ENCODE measurements at places on chromosomes 1 and 21. TPM values are rescaled to one million over a fixed set of nuclear protein-coding genes. Genes with fewer than 3 reads are reported as not detected.
A peak's percentile ranks its signal among the peaks of the same experiment; 100 is the strongest.

The MYBPH gene
- total RNA-seq = not detected

DNA sequence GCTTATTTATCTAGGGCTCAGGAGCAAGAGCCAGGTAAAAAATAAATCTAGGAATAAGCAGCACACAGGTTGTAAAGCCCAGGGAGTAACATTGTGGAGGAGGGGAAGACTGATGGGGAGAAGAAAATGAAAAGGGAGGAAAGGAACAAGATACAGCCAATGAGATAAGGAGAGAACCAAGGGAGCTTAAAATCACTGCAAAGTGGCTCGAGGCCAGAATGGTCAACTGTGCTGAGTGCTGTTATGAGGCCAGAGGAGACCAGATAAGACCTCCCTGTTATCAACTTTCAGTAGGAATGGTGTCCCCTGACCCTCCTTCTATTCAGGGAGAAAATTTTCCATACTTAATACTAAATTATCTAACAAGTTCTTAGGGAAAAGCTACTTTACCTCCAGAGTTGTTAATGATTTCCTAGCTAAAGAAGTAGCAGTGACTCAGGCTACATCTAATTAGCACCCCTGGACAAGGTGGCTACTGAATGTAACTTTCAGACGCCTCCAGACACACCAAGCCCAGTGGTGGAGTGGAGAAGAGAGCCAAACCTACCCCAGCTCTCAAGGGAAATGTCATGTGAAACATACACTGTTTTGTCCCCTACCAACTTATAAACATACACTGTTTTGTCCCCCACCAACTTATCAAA, 25.5 kb downstream of the ENAH start:
- H3K4me3 ChIP-seq = no peak overlapping the region
- H3K4me1 ChIP-seq = no peaks in the 10 kb centered on the region
- H3K27ac ChIP-seq = no peak overlapping the region
- no peak for DNase-seq
- H3K36me3 ChIP-seq = no peaks in the 10 kb centered on the region

DNA sequence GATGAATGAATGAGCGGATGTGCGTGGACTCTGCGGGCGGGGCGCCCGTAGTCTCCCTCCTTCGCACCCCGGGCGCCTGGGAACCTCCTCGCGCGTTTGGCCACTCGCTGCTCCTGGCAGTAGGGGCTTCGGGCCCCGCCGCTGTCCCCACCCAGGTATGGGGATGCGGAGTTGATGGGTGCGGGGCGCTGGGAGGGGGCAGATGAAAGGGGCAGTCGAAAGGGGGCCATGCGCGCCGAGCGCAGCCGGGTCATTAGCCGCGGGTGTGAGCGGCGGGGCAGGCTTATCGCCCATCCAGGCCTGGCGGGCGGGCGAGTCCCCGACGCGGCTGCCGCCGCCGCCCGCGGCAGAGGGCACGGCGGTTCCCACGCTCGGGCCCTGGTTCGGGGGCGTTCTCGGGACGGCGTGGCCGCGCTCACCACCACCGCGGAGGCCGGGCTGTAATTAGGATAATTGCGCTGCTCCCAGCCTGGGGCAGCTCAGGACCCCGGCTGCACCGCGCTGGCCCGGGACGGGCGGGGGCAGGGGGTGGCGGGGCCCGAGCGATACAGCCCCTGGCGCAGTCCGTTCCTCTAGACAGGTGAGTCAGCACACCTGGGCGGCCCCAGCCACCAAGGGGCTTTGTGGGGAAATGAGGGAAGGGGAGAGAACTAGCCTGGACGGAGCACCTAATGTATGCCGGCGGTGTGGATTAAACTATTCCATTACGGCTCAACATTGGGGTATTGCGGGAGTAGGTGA, 22.1 kb upstream of the CITED4 start:
- DNase-seq = no peak
- H3K4me1 ChIP-seq = peaks cover 17% of the 10 kb centered on the region
- H3K27me3 ChIP-seq = peaks cover 56% of the 10 kb centered on the region
- H3K36me3 ChIP-seq = peaks cover 2% of the 10 kb centered on the region

GRCh38 chr21:36048357-36048756, 12.0 kb downstream of the SETD4 start:
- no peak for DNase-seq
- H3K27ac ChIP-seq = no peak overlapping the region
- no peaks in the 10 kb centered on the region for H3K27me3 ChIP-seq
- peaks cover 11% of the 10 kb centered on the region for H3K4me1 ChIP-seq
- peaks cover 54% of the 10 kb centered on the region for H3K36me3 ChIP-seq
- no peak overlapping the region for H3K4me3 ChIP-seq

GRCh38 chr1:156513185-156513584, 12.6 kb upstream of the MEF2D start:
- no peaks in the 10 kb centered on the region for H3K27me3 ChIP-seq
- no peaks in the 10 kb centered on the region for H3K36me3 ChIP-seq
- H3K4me1 ChIP-seq = peaks cover 16% of the 10 kb centered on the region
- no peak overlapping the region for H3K27ac ChIP-seq

DNA sequence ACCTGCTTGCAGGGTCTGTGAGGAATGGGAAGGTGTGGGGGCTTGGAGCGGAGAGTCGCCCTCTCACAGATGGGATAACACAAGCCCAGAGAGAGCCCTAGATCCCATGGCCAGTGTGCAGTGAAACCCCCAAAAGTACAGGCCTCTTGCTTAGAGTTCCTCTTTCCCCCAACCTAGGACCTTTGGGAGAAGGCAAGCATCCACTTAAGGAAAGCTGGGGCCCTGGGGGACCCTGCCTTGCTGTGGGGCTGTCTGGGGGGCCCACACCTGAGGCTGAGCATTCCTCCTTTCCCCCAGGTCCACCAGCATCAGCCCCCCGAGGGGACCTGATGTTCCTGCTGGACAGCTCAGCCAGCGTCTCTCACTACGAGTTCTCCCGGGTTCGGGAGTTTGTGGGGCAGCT, 1.1 kb downstream of the VWA1 start:
- H3K36me3 ChIP-seq = no peaks in the 10 kb centered on the region
- no peak for DNase-seq
- peaks cover 2% of the 10 kb centered on the region for H3K27me3 ChIP-seq
- H3K4me3 ChIP-seq = peak overlapping the region; percentile 51
- H3K4me1 ChIP-seq = no peaks in the 10 kb centered on the region
- H3K27ac ChIP-seq = no peak overlapping the region

The DIRAS3 gene
- not detected for total RNA-seq
